ENCODE measurements at places on chromosomes 1 and 21. TPM values are rescaled to one million over a fixed set of nuclear protein-coding genes. Genes with fewer than 3 reads are reported as not detected.

Gene AMY1A
- not detected for polyA plus RNA-seq

GRCh38 chr21:44912158-44912473, 8.6 kb downstream of the ITGB2 start:
- no peak for DNase-seq

DNA sequence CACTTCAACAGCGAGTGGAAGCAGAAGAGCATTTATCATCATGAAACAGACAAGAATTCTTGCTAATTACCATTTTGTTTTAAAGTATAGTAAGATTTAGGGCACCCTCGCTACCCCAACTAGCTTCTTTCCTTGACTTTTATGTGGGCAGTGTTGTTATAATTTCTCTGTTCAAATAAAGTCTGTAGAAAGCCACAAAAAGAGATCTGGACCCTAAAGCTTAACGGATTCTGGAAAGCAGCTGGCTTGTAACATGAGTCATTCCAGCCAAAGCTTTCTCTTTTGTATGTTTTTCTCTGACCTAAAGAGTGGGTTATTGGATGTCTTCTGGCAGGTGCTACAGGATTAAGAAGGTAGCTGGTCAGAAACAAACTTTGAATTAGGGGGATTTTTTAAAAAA, 37.4 kb downstream of the RUNX1 start:
- DNase-seq = no peak

DNA sequence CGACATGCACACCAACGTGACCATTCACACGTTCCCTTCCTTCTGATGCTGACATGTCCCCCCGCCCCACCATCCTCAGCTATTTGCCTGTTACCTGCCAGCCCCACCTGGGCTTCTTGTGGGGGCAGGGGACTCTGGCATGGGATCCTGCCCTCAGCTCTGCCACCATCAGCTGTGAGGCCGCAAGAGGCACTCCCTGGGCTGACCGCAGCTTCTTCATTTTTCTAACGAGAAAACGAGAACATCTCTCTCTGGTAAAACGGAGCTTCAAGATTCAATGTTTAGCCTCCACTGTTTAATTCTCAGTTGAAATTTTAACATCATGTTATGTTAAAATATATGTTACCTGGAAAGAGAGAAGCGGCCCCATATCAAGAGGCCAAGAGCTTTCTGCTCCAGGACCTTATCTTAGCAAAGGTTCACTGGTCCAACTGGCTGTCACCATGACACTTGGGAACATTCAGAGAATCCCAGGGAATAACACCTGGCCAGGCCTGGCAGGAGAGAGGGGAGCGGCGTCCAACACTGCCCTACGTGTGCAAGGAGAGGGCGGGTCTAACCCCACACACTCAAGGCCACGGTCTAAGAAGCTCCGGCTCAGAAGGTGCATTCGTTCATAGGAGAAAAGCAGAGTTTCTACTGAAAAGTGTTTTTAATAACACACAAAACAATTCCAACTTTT, 51.3 kb downstream of the HLCS start:
- no peak for DNase-seq

DNA sequence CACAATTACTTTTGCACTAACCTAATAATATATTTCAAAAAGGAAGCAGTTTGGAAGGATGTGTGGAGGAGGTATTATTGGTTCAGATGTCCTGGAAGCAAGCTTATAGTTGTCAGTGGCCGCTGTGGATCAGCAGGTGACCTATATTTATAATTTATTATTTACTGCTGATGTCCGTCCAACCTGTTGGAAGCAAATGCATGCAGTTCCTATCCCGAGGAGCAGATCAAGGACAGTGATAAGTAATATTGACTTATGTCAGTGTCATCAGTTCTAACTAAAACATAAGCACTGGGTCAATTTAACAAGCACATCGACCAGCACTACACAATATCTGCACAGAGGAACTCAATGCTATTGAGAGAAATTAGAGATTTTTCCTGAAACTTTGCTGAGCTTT, 270.1 kb downstream of the BRINP2 start:
- DNase-seq = no peak

- no peak for DNase-seq
Observed at GRCh38 chr21:32719085-32719484, 8.7 kb downstream of the SYNJ1 start.

- peak; percentile 63 for DNase-seq
Observed at GRCh38 chr1:212485913-212486618, 53.3 kb downstream of the NENF start.

Gene CAMK1G
- polyA plus RNA-seq = 0.81 TPM

- DNase-seq = no peak
Observed at GRCh38 chr1:37932759-37933158, 14.1 kb downstream of the INPP5B start.

Gene S100A4
- 529 TPM for polyA plus RNA-seq

DNA sequence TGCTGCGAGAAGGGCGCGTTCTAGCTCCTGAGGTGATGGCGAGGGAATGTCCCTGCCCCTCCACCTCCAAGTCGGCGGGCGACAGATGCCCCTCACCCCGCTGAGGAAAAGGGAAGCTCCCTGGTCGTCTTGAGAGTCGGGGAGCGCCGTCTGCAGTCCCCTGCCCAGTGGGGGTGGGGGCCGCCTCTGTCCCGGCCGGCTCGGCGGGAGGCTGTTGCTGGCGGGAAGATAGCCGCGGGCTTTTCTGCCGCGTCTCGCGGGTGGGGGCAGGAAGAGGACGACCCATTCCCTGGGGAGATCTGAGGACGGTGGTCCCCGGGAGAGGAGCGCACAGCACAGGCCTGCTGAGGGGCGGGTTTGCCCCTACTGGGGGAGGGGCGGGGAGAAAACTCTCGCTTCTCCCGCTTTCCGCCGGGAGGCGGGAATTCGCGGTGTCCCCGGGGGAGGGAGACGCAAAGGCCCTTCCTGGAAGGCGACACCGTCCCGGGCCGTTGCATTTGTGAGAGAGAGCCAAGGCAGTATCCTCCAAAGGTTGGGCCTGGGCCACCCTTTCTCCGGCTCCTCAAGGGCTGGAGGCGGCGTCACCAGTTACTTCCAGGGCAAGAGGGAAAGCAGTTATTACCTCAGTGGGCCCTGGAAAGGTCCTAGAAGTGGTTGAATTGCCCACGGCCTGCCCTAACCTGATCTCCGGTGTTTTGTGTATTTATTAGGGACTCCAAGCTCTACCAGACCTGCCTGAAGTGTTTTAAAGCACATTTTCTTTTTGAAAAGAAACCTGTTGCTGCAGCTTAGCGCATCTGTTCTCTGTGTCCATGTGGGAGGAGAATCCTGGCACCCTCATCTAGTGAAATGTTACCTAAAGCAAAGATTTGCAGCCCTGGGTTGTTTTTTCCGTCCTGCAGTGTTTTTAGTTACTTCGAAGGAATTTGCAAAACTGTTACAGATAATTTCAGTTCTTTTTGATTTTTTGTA, 648 bp downstream of the S100PBP start:
- DNase-seq = no peak

- DNase-seq = no peak
Observed at GRCh38 chr1:42264511-42265190, 70.4 kb downstream of the FOXJ3 start.

DNA sequence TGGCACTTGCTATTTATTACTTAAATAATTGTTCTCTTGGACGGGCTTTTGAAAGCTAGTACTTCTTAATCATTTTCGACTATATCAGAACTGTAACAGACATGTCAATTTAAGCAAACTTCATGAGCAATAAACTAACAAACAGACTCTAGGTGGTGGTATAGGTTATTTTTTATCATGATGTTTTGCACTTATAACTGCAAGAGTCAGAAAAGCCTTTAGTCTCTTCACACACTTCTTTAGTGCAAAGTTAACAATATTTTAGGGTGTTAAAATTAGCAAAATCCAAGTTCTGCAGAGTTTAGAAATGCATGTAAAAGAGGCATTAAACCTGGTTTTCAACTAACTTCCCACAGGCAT, 2.2 kb downstream of the NRIP1 start:
- DNase-seq = no peak

Gene OR2T35
- not detected for polyA plus RNA-seq

DNA sequence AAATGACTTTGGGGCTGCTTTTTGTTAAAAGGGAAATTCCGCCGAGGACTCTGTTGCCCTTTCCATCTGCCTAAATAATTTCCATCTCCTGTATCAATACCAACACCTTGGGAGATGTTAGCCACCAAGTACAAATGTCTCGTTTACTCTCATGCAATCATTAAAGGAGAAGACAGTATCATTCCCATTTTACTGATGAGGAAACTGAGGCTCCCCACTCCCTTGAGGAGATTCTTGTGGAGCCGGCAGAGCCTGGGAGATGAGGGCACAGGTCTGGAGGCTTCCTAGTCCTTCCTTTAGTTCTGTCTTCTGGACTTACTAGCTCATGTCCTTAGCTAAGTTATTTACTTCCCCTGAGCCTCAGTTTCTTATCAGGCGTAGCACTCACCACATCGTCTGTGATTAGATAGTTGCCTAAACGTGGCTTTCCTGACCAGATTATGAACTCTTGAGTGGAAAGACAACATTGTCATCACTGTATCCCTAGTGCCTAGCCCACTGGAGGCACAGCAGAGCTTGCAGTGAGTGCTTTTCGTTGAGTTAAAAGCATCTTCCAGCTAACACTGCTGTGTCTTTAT, 81.6 kb downstream of the ADSS2 start:
- DNase-seq = no peak

DNA sequence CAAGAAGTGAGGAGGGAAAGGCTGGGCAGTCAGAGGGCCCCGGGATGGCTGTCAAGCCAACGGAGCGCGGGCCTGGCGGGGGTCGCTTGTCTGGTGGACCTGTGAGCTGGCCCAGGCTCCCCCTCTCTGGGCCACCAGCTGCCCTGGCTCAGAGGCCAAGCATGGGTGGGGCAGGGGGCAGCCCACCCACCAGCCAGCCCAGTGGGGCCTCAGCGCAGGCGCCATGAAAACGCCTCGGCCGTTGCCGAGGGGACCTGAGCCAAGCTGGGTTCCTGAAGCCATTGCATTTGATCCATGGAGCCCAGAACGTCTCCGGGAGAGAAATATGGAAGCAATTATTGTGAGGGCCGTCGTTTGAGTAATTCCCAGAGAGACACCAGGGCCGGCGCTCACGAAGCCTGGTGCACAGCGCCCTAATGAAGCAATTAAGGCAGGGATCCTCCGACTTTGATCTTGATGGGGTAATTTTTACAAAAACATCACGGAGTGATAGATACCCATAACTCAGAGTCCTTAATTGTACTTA, 90.5 kb upstream of the TTC34 start:
- DNase-seq = no peak

- DNase-seq = no peak
Observed at GRCh38 chr1:100394285-100394684, 42.0 kb downstream of the CDC14A start.

DNA sequence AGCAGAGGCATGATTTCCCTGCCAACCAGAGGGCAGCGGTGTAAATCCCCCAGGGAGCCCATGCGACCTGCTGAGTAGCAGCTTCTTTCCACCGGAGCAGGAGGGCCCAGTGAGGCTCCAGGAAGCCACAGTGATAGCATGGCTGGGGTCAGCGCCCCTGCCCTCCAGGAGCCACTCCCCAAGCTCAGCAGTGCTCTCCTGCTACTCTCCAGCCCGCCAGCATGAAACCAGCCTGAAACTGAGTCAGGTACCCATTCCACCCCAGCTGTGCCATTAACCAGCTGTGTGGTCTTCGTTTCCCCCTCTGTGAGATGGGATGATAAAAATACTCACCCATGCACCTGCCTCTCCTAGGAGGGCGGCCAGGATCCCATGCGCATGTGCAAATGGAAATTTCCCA, 123.8 kb upstream of the TMEM51 start:
- no peak for DNase-seq

DNA sequence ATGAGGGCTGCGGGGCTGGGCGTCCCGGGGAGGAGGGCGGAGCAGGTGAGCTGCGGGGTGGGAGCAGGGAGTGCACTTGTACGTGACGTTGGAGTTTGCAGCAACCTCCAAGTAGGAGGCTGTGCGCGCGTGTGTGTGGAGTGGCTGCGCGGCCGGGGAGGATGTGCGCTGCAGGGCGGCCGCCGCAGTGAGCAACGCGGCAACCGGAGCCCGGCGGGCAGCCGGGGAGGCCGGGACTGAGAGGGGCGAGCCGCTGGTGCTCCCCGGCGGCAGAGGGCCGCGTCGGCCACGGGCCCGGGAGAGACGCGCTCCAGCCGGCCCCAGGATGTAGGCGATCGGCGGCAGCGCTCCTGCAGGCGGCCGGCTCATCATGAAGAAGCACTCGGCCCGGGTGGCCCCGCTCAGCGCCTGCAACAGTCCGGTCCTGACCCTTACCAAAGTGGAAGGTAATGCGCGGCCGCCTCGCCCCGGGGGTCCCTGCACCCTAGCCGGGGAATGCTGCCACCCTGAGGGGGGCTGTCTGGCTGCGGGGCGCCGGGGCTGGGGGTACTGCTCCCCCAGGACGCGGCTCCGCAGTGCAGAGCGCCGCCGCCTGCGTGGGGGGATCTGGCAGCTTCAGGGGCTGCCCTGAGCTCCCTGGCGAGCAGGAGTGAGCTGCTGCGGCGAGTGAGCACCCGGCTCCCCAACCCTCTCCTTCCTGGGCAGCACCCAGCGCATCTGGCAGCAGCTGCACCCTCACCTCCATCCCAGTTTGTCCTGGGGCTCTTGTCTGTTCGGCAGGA, 158.9 kb upstream of the COA6 start:
- DNase-seq = no peak

GRCh38 chr1:18232052-18232451, 124.5 kb downstream of the IGSF21 start:
- DNase-seq = no peak

- no peak for DNase-seq
Observed at GRCh38 chr1:155136748-155137147, 1.1 kb downstream of the SLC50A1 start.

DNA sequence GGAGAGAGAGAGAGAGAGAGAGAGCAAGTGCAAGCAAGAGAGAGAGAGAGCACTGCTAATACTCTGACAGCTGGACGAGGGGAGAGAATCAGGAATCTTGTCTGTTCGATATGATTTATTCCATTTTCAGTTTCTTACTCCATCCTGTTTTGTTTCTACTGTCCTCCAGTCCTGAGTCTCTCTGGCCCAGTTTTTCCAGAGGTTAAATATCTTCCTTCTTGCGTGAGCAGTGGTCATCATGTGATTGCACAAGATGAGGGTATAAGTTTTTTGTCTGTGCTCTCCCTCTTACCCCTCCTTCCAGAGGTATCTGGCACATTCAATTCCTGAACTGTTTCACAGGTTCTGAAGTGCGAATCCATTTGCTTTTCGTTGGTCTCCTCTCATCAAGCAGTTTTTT, 16.8 kb downstream of the UBE2U start:
- DNase-seq = no peak

Gene NR1I3
- not detected for polyA plus RNA-seq

Gene TSSK3
- 0.39 TPM for polyA plus RNA-seq

Measured in BJ (cell line).